SIG-M5 (cell line): ENCODE measurements at places on chromosomes 2 and 18.

DNA sequence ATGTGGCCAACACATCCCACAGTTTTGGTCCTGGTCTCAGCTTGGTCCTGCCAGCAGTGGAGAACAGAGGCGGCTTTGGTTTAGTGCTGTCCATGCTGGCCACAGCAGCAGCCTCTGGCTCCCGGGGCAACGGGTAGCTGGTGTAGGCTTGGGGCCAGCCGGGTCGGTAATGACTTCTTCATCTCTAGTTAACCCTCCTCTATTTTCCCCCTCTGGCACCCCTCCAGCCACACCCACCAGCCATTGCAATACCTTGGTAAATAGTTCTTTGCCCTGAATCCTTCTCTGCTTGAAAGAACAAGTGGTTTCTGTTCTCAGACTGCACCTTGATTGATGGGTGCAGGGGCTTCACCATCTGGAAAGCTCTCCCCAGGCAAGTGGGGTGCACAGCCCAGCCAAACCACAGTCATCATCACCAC is 31.7 kb upstream of the ZNF396 start:
- no peak for DNase-seq

DNA sequence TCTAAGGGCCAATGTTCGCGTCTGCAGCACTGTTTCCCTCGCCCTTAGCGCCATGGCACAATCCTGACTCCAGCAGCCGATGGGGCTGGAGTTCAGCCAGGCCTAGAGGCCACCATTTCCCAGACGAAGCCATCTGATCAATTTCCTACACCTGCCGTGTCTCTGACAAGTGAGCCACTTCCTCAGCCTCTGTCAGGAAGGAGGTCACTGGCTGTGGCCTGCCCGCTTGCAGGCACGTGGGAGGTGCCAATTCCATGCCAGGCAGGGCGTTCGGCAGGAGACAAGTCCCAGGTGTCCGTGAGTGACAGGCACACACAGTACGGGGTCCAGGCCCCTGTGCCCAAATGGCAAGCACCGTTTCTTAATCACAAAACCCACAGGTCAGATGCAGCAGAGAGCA is 234.5 kb downstream of the TWIST2 start:
- DNase-seq, result no peak

- no peak for DNase-seq
Measured at GRCh38 chr2:27566628-27567027, 16.2 kb upstream of the ZNF512 start.

- no peak for DNase-seq
Measured at GRCh38 chr18:61582202-61582710, 249.0 kb downstream of the CDH20 start.
